ENCODE measurements at places on chromosomes 11 and 22.

GRCh38 chr11:37394236-37394870, 796.3 kb upstream of the RAG2 start:
- no peak for DNase-seq

DNA sequence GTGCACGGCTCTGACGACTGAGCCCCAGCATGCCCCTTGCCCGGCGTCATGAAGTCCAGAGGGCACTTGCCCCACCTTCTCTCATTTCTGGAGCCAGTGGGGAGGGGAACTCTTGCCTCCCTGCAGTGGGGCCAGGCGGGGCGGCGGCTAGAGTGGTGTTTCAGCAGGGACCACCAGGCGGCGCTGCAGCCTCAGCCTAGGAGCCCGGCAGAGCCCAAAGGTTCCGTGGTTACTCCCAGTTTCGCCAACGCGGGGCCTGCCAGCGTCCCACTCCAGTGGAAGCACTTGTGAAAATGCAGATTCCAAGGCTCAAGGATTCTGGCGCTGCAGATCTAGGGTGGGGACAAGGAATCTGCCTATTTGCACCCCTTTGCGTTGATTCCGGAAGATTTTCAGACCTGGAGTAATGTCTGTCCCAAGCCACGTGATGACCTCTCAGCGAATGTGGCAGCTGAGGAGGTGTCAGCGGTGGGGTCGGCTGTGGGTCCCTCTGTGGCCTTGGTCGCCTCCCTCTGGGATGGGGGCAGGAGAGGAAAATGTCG, 55.7 kb downstream of the CD82 start:
- DNase-seq, result no peak

- no peak for DNase-seq
Measured at GRCh38 chr22:40957601-40958000, 6.4 kb downstream of the RBX1 start.

- DNase-seq, result no peak
Measured at GRCh38 chr11:47437746-47438418, 11.1 kb downstream of the RAPSN start.

DNA sequence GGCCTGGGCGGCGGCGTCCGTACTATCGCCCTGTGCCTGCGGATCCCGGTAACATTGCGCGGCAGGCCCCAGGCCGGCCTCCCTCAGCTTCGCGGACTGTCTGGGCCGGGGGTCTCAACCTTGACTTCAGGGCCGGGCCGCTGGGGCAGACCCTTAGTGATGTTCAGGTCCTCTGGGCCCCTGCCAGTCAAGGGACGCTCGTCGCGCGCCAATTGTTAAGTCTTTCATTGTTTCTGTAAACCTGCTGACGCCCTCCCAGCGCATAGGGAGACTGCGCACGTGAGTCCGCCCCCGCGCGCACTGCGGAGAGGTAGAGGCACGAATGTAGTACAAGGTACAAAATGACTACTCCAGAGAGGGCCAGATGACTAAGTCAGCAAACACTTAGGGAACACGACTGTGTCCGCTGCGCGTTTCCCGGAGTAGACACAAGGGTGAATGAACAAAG, 451 bp upstream of the HDHD5 start:
- no peak for DNase-seq

- DNase-seq, result no peak
Measured at GRCh38 chr22:39450258-39450955, 6.4 kb upstream of the MGAT3 start.

DNA sequence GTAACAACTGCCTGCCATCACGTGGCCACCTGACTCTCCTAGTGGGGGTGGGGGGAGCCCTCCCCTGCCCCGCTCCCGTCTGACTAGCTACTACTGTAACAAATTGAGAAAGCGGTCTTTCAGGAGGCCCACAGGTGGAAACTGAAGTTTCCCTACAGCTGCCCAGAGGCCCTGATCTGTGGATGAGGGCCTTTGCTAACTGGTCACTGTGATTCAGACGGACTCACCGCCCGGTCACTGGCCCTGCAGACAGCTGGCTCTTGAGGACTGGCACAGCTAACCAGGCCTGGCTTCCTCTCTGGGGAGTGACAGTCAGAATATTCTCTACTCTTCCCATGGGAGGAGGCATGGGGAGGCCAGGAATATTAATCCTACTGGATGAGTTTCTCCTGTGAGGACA, 116.8 kb downstream of the ARHGAP8 start:
- no peak for DNase-seq

GRCh38 chr11:127965939-127966668, 621.3 kb downstream of the ETS1 start:
- no peak for DNase-seq

- no peak for DNase-seq
Measured at GRCh38 chr11:91630916-91631673, 593.5 kb upstream of the FAT3 start.

DNA sequence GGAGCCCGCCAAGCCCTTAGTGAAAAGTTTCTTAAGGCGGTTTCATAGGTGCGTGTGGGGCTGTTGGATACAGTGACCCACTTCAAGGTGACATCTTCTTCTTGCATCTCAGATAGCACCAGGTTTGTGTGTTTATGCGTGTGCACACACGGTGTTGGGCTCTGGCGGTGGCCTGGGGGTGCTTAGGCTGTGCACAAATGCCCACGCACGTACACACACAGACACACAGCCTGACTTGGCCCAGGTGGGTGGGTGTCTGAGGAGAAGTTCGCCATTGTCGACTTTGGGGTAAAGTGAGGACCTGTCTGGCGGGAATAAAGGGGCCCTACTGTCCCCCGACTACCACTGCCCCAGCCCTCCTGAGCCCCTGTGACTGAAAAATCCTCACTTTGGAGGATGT, 103.8 kb downstream of the KCNQ1 start:
- DNase-seq, result no peak

GRCh38 chr22:36330655-36331305, 57.0 kb downstream of the MYH9 start:
- DNase-seq, result peak; percentile 34

- DNase-seq, result no peak
Measured at GRCh38 chr11:10518123-10518522, 22.9 kb downstream of the RNF141 start.

DNA sequence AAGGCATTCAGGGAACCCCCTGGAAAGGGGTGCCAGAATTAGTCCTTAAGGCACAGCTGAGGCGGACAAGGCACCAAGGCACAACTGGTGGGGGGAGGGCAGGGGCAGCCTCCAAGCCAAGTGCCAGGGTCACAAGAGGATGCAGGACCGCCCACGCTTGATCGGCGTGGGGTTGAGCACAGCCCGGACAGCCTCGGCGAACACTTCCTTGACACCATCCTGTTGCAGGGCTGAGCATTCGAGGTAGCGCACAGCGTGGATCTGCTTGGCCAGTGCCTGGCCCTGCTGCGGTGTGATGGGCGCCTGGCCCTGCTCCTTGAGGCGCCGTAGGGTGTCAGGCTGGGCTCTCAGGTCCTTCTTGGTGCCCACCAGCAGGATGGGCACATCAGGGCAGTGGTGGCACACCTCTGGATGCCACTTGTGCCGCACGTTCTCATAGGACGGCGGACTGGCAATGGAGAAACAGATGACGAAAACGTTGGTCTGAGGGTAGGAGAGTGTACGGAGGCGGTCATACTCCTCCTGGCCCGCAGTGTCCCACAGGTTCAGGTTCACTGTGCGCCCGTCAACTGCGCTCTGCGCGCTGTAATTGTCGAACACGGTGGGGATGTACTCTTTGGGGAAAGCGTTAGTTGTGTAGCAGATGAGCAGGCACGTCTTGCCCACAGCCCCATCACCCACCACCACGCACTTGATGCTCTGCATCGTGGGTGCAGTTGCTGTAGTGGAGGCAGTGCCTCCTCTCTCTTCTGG, 13.1 kb downstream of the RHOG start:
- DNase-seq, result no peak

DNA sequence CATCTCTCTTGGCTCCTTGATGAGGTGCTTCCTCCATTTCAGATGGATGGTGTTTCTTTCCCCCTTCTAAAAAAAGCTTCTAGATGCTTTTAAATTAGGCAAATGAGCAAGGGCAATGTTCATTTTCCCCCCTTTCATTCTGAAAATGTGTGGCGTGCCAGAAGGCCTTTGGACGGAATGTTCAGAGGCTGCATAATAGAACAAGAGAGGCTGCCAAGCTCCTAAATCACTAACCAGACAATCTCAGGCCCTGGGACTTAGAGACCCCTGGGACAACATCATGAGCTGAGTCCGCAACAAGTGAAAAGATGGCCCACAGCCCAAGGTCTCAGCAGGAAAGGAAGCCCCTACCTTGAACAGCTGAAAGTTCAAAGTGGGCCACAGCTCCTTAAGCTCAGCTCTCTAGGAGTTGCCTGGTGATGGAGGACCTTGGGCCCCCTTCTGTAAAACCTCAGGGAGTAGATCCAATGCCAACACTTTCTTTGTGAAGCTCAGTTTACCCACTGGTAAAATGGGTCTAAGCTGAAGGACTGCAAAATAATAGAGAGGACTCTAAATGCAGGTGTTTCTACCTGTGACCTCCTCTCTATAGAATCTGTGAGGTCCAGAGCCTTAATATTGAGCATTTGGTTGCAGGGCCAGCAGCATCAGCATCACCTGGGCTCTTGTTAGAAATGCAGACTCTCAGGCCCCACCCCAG, 144.0 kb downstream of the FBXO7 start:
- no peak for DNase-seq

DNA sequence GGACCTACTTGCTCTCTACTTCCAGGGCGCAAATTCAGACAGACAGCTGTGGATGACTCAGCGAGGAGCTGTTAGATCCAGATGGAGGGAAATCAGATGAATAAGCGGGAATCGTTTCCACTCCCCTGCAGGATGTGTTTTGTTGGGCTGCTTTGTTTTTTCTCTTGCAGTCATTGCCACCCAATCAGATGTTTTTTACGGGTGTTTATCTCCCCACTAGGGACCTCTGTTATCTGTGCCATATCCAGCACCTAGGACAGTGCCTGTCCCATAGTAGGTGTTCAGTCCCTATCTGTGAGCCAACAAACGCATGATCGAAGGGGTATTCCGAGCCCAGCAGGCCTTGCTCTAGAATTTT, 51.1 kb upstream of the PARVG start:
- DNase-seq, result no peak

- no peak for DNase-seq
Measured at GRCh38 chr11:94128291-94128745, 323 bp upstream of the PANX1 start.

GRCh38 chr11:115759622-115760460, 255.6 kb upstream of the CADM1 start:
- no peak for DNase-seq

GRCh38 chr11:4025967-4026324, 68.7 kb upstream of the RRM1 start:
- no peak for DNase-seq

DNA sequence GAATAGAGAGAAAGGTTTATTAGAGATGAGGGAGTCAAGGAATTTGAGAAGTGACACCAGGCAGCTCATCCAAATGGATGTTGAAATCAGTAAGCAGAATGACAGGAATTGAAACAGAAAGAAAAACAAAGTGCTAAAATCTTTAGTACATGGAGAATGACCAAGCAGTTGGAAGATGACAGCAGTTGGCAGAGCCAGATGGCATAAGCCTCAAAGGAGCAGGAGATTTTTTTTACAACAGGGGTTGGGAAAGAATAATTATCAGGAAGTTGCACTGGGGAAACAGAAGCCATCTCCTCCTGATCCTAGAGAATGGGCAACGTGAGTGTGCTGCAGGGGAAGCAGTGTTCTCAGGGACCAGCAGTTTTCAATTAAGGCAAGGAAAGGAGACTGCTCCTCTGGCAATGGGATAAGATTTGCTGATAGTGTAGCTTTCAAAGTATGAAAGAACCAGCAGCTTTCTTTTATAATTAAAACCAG, 28.9 kb downstream of the RAB39A start:
- no peak for DNase-seq

GRCh38 chr11:100670140-100670539, 16.9 kb upstream of the ARHGAP42 start:
- DNase-seq, result no peak

GRCh38 chr11:99925968-99926367, 761.1 kb upstream of the ARHGAP42 start:
- DNase-seq, result no peak

DNA sequence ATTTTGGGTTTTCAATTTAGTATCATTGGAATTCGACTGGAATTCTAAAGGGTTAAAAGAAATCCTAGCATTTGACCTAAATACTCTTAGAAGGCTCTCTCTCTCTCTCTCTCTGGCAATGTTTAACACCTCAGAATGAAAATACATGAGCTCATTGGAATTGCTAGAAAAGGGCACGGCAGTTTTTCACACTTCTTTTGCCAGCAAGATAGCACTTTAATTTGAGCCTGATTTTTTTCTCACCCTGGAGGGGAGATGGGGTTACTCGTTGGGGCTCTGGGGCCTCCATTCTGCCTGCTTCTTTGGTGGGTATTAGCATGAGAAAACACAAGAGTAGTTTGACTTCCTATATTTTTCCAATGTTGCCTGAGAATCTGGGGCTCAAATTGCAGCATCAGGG, 22.8 kb upstream of the CLMP start:
- DNase-seq, result no peak

DNA sequence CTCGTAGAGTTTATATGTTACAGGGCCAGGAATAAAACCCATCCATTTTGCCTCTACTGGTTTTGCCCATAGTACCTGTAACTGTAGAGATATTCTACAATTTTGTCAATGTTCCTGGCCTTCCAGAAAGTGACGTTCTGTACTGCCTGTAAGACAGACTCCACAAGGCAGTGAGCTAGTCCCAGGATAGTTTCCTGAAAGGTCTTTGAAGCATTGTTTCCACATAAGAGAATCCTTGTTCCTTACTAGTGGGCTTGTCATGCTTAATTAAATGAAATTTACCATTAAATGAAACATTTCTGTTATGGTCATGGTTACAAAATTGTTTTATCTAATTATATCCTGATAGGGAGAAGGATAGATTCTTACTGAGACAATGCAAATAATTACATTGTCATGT, 80.4 kb downstream of the HSD17B12 start:
- no peak for DNase-seq

GRCh38 chr11:118888398-118888797, 4.7 kb downstream of the CXCR5 start:
- DNase-seq, result no peak

DNA sequence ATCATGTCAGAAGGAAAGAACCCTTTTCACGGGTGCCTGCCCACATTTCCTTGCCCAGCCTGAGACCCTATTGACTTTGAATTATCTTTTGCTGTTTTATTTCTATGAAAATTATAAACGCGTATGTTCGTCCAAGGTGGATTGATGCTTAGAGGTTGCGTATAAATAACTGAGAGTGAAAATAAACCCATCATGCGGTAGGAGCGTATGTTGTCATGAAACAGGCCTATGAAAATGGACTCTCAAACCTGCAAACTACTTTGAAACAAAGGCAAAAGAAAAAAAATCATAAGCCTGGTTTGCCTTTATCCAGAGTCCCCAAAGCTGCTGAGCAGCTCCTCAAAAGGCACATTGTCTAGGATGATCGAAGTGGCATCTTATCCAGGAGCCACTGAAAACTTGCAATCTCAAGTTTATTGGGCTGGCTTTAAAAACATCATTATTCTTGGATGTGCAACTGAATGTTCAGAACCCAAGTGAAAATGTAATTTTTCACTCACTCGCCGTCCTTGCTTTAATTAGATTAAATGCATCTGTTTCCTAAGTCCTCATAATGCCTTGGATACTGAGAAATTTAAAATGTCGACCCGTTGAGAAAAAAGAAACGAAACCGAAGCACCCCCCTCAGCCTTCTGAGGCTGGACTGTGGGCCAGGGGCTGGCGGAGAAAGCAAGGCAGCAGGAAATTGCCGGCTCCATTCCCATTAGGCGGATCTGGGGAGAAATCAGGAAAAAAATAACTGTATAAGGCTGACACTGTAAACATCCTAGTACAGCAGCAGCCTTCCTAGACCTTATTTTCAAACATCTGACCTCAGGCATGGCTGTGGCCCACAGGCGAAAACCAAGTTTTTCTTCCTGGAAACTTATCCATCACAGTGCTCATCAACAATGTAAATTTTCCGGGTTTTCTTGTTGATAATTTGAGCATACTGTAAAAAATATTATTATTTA, 82.9 kb upstream of the PPARA start:
- no peak for DNase-seq

All from GF-D8 (cell line).